RWPE1 (cell line): ENCODE measurements at places on chromosomes 1 and 21.

- no peak for DNase-seq
Observed at GRCh38 chr1:53370369-53370961, 42.6 kb upstream of the LRP8 start.

GRCh38 chr1:210674151-210674550, 345.4 kb downstream of the HHAT start:
- DNase-seq = no peak

GRCh38 chr1:239151937-239152336, 234.4 kb upstream of the CHRM3 start:
- DNase-seq = no peak

- no peak for DNase-seq
Observed at GRCh38 chr1:200355801-200356200, 54.0 kb downstream of the ZNF281 start.

DNA sequence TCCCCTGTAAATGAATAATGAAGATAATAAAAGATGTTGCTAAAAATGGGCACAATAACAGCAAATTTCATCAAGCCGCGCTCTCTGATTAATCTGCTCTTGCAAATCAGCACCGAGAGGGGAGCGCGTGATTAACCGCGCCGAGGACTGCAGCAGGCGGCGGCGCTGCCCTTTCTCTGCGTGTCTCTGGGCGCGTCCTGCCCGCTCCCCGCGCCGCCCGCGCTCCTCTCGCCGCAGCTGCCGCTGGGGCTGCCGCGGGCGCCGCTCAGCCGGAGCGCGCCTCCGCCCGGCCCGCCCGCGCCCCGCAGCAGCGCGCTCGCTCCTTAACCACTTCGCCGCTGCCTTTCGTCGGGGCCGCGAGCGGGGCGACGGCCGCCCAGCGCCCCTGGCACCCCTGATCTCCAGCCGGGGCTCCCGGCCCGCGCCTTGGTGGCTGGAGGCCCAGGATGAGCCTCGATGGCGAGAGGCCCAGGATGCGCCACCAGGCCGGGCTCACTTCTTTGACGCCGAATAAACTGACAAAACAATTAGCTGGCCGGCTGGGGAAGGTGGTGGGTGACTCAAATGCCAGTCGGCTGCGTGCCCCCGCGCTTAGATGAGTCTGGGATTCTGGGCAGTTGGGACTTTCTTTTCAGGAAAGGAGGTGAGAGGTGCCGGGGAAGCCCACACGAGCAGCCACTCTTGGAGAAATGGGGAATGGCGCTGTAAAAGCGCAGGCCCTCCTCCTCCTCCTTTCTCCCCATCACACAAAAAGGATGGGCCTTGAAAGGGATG, 221.4 kb upstream of the PKN2 start:
- DNase-seq = no peak

DNA sequence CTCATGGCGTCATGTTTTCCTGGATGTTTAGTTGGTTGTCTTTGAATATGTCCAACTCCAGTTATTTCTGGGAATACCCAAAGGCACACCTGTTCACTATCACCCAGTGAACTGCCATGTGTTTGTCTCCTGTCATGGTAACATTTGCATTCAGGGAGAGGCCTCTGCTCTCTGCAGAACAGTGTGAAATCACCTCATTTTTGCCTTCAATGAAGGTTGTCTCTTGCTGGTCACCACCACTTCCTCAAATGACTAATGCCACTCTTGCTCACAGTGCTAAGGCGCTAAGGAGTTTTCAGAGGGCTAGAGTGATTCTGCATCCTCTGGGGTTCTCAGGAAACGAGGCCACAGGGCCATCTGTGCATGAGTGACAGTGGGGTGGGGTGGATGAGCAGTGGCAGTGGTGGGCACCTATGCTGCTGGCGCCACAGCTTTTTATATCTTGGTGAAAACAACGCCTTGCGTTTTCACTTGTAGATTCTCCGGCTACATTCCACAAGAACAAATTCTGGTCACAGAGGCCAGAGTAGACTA, 60.0 kb upstream of the ATP5PO start:
- DNase-seq = peak; percentile 46

DNA sequence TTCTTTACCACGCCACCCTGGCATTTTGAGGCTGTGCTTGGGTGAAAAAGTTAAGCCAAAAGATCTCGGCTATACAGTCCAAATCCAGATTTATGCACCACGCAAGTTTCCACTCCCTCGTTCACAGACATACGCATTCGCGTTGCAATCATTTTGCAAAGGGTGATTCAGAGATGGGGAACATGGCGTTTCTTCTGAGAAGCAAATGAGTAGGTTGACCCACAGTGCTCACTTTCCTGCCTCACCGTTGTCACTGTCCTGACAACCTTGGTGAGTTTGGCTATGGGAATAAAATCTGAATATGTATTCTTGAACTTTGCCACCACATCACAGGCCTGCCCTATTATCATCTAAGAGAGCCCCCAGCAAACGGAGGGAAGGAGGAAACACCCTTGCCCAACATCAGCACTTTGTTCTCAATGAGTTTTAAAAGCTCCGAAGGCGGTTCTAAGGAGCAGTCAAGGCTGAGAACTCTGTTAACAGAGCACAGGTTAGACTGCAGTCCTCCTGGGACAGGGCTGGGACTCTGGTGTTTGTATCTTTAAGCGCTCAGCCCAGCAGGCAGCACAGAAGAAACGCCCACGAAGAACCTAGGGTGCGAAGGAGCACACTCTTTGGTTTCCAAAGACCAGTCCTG, 86.4 kb downstream of the RUNX1 start:
- DNase-seq = no peak

GRCh38 chr21:42735944-42736343, 82.5 kb downstream of the PDE9A start:
- DNase-seq = no peak

DNA sequence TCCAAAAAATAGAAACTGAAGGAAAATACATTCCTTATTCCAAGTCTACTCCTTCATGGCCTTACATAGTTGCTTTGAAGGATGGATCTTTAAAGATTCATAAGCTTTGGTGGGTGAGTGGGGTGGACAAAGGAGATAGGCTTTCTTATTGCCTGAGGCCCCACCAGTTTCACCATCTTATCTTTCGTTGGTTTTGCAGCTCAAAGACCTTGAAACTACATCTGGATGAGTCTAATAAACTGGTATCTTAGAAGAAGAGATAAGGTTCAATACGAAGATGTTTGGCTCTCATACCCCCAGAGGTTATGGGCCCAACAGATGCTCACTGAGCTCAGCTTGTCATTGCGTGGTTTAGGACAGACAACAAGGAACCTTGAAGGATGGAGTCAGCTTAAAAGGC, 201.5 kb downstream of the HS2ST1 start:
- no peak for DNase-seq

- no peak for DNase-seq
Observed at GRCh38 chr1:208059409-208060001, 148.6 kb upstream of the CD34 start.

DNA sequence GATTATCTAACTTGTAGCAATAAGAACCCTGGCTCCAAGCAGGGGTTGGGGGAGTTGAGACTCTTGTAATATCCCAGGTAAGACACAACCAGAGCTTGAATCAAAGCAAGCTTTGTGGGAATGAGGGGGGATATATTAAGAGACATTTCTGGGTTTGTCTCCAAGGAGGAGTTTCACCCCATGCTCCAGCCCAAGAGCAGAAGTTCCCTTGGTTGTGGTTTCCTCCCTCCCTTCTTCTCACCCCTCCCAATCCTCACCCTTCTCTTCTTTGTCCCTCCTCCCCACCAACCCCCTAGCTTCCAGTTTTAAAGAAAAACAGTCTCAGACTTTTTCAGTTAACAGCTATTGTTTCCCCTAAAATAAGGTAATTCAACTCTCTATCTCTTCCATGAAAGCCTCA, 11.9 kb downstream of the TRAF3IP3 start:
- DNase-seq = no peak

DNA sequence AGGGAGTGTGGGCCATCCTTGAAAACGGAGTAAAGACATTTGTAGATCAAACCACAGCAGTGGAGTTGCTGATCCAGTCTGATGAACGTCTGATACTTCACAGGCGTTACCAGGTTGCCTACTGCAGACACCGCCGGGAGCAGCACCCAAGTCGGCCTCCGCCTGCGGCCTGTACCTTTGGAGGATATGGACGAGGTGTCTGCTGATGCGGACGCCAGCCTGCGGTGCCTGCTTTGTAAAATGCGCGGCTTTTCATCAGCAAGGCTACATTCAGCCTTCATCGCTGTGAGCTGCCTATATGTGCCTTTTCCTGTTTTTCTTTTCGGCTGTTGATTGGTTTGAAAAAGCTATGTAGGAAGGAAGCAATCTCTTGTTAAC, 16.0 kb downstream of the SLX9 start:
- no peak for DNase-seq

DNA sequence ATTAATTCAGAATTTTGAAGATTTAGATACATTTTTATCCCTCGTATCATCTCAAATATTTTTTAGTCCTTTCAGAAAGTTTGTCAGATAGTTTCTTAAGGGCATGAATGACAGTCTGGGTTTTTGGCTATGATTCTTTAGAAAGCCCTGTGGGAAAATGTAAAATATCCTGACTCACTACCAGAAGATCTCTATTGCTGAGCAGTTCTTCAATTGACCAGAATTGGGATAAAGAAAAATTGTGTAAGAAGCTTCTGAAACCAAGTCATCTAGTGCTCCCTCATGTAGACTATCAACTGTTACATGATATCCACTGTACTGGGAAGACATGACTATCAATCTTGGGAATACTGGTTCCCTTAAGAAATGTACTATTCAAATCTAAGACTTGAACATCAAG, 608.3 kb upstream of the CHRM3 start:
- DNase-seq = no peak

DNA sequence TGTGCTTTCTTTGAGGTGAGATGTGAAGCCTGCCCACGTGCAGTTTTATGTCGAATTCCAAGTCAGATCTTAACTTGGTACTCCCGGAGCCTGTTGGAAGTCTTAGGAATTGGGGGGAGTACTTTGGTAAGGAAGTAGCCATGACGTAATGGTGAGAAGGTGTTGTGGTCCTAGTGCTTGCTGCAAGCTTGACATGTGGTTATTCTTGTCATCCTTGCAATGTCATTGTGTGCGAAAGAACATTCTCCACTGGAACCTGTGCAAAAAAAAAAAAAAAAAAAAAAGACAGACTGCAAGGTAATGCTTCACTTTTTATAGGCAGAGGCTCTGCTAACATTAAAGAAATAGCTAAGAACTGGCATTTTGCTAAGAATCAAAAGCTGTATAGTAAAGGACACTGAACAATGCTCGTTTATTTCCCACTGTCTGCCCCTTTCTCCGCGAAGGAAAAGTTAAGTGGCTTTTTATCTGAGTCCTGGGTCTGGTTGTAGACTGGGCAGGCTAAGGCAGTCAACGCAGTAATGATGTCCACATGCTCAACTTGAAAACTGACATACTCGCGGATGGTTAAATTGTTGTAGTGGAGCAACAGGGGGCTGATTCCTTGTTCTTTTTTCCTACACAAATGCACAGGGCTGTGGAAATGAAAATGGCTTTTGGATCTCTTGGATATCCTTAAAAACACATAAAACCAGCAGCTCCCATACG, 2.1 kb downstream of the KAZN start:
- DNase-seq = no peak

DNA sequence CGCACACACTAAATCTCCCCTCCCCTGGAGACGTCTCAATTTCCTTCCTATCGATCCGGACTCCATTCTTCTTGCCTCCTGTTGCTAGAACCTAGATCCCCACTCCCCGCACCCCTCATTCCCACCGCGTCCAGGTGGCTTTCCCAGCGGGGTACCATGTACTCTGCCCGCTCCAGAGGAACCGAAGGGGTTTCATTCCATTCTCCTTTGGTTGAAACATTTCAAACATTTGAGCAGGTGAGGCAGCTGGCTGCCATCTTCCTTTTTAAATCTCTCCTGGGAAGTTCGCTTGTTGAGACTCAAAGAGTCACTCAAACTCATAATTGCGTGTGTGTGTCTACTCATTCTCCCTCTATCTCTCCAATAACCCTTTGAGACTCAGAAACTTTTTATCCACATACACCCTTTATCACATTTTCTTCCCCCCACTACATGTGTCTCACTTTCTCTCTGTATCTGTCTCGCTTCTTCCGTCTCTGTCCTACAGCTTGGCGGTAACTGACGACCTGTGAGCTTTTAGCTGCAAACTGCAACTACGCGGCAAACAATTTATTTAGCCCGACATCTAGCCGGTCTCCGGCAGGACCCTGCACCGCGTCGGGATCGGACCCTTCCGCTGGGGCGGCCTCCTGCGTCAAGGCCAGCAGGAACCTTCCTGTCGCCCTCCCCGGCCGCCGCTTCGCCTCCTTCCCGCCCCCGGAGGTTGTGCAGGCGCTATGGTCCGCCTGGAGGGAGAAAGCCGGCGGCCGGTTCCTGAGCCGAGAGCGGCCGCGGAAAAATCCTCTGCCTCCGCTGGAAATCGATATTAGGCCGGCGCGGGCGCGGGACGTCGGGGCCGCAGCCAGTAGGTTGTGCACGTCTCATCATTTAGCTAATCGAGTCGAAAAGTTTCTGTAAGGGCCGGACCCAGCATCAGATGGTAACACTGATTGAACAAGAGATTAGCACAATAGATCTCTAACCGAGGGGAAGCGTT, 3.0 kb upstream of the FOXD3 start:
- DNase-seq = no peak

DNA sequence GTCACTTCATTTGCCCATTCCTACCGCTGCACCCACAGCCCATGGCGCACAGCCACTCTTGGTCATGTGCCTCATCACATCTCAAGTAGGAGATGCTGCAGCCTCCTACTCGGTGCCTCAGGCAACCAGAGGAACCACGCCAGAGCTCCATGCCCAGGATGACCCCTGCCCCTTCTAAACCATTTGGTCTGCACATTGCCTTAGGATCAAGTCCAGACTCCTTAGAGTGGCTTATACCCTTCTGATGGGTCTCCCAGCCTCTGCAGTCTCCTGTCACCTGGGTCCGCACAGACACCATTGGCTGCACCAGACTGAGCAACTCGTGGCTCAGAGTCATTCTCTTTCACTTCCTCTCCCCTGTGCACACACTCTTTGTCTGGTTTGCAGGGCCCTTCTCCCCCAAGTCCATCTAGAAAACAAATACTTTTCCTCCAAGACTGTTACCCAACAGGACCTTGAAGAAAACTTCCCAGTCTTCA, 2.2 kb upstream of the ADORA3 start:
- DNase-seq = no peak

DNA sequence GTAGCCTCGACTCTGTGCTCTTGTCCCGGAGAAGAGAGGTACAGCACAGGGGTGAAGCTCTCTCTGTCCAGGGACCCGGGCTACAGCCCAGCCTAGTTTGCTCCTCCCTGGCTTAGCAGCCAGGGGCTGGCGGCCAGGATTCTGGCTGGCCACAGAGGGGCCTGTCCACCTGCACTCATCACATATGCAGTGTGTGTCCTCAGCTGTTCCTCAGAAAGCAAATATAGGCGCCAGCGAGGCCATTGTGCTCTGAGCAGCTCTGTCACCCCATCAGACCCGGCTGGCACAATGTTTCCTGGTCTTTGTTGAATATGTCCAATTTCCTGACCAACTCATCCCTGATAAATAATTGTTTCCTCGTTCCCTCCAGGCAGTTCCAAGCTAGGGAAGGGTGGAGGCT, 28.5 kb downstream of the KCND3 start:
- no peak for DNase-seq

DNA sequence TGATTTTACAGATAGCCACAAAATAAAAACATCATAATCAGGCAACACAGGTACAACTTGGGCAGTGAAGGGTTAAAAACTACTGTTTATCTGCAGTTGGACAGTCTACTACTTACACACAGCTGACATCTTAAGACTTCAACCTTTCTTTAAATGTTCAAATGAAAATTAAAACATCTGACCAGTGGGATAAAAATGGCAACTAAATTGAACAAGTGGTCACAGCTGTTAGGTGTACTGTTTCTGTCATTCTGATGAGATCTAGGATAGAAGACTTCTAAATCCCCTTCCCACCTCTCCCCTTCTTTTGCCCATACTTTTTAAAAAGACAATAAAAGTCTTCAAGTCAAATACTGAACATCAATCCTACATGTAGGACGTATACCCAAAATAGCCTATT, 56.2 kb downstream of the ENAH start:
- no peak for DNase-seq

GRCh38 chr1:239987103-239987745, 104.5 kb upstream of the FMN2 start:
- DNase-seq = no peak
